ENCODE measurements at places on chromosomes 11 and 22.

GRCh38 chr22:22038178-22038880 lies 55.7 kb upstream of the TOP3B start:
- DNase-seq = no peak

- no peak for DNase-seq
These were observed 52.4 kb downstream of the PACSIN2 start for GRCh38 chr22:42962295-42963230.

DNA sequence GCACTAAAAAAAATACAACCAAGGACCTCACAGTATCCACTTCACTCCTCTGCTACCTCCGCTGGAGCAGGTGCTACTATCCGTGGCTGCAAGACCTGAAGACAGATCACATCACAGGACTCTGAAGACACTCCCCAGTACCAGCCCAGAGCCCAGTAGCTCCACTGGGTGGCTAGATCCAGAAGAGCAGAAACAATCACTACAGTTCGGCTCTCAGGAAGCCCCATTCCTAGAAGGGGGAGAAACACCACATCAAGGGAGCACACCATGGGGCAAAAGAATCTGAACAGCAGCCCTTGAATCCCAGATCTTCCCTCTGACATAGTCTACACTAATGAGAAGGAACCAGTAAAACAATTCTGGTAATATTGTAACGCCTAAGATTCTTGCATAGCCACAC lies 494.0 kb upstream of the FAT3 start:
- DNase-seq = no peak

GRCh38 chr11:69216647-69217051 lies 60.9 kb downstream of the SMIM38 start:
- no peak for DNase-seq

DNA sequence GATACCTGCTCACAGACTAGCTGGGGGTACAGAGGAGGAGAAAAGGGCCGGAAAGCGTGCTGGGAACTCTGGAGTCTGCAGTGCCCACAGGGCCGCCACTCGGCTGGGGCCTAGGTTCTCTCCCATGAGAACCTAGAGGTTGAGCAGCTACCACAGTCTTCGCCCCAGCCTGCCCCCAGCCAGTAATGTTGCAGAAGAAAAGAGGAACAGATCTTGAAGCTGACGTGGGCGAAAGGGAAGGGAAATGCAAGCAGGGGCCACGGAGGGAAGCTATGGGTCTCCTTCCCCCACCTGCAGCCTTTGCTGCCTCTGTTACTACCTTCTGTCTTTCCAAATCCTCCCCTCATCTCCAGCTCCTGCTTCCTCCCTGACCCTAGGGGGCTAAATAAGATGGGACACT lies 28.8 kb upstream of the P2RY2 start:
- DNase-seq = no peak

Measured in A172 (cell line).